ENCODE measurements at places on chromosomes 7 and 10.

- DNase-seq = no peak
Observed at GRCh38 chr10:131963811-131964210, 17.9 kb downstream of the BNIP3 start.

- DNase-seq = no peak
Observed at GRCh38 chr10:71263376-71263775, 51.0 kb downstream of the UNC5B start.

GRCh38 chr10:78581133-78581694 lies 487.6 kb upstream of the ZMIZ1 start:
- DNase-seq = no peak

DNA sequence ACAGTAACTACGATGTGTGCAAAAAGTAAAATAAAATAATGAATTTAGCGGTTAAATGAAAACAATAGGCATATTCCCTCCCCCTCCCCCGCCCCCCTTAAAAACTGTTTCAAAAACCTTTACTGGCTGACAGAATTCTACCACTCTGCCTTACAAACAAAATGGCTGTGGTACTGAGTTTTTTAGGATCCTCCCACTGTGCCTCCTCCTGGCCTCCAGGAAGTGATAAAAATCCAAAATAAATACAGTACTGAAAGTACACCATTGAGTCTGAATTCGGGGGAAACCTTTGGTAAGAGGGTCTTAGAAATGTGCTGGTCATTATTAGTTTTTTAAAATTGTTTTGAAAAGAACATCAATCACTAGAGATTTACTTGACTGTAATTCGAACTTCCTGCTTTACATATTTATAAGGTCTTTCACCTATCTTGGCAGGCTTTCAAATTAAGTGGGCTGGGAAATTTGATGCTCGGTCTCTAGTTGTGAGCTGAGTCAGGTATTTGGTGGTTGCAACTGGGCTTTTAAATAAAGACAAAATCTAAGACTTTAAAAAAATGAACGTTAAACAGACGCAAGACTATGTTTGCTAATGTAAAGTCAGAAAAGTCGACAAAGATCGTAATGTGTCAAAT lies 32.5 kb upstream of the EPC1 start:
- peak; percentile 55 for DNase-seq

GRCh38 chr7:29915481-29916215 lies 74.0 kb downstream of the SCRN1 start:
- DNase-seq = no peak

DNA sequence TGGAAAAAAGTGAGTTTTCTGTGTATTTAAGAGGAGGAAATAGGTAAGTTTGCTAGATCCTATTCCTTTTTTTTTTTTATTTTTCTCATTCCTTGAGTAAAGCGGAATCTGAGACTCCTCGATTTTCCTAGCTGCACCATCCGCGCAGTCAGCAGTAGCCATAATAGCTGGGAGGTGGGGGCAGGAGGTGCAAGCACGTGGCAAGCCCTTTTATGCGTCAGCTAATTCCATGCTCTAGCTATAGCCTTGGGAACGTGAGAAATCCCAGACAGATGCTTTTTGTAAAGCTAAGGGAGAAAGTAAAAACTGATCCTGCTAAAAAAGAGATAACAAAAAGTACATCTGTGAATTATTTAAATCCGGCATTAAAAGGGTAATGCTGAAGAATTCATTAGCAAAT lies 33.2 kb upstream of the TPK1 start:
- DNase-seq = no peak

GRCh38 chr7:50937727-50938126 lies 155.0 kb upstream of the GRB10 start:
- no peak for DNase-seq

GRCh38 chr7:2032030-2032875 lies 200.5 kb downstream of the MAD1L1 start:
- no peak for DNase-seq

GRCh38 chr7:95396136-95397032 lies at the start of gene PON3:
TSS of gene PON3 (minus strand) at chr7:95396375. CDS start at chr7:95396350, 25 bp downstream.
- peak; percentile 30 for DNase-seq
